T-helper 9 cell (primary cell): ENCODE measurements at places on chromosomes 3 and 15.

- DNase-seq: no peak
Measured at GRCh38 chr3:30775040-30775439, 119.4 kb downstream of the GADL1 start.

- DNase-seq: no peak
Measured at GRCh38 chr15:74664028-74664616, 31.7 kb downstream of the EDC3 start.

GRCh38 chr3:70108072-70108471, 108.5 kb downstream of the SAMMSON start:
- DNase-seq: no peak

DNA sequence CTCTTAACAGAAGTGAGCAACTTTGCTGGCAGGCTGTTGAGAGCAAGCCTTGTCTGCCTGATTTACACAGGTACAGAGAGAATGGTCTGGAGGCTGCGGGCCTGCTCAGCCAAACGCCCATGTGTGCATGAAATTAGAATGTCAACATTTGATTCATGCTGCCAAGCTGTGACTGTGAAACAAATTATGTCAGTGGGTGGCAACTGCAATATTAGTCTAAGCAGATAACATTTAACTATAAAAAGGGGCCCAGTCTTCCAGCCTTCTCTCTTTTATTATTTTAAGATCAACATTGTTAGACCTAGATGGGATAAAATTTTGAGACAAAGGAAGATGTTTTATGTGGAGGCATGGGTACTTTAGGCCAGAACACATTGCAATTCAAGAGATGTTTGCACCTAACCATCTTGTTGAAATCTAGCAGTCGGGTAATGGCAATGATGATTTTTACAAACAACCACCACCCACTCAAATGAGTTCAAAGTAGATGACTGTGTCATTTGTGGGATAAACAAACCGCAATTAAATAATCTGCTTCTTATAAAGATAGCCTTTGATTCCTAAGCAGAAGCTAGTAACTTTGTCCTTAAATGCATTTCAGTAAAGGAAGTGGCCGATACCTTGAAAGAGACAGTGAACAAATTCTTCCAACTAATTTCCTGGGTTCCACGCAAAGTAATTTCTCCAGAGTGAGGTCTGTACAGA, 70.2 kb downstream of the FOXB1 start:
- no peak for DNase-seq

- no peak for DNase-seq
Measured at GRCh38 chr3:46116996-46117395, 89.7 kb upstream of the XCR1 start.

DNA sequence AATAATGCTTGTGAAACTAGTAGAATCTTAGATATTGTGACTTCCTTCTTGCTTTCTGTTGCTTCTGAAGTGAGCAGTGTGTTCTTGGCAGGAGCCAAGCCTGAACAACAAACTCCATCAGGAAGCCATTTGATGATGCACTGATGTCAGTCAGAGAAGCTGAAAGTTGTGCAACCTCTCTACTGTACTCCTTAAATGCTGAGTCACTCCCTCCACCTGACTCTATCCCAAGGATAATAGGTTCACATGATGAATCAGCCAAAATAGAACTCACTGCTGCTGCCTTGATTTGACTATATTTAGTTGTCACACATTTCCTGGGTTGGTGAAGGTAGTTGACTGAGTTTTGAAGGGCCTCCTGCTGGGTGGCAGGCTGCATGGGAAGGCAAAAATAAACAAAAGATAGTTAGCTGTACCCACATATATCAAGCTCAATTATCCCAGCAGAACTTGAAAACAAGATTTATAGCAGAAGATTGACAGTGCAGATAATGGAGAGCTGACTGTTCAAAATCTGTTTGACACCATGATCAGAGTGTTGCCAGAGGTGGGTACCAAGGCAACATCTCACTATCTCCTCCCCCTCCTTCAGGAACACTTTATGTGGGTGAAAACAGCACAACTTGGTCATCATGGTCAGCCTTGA, 328.4 kb upstream of the DPH6 start:
- DNase-seq: no peak

DNA sequence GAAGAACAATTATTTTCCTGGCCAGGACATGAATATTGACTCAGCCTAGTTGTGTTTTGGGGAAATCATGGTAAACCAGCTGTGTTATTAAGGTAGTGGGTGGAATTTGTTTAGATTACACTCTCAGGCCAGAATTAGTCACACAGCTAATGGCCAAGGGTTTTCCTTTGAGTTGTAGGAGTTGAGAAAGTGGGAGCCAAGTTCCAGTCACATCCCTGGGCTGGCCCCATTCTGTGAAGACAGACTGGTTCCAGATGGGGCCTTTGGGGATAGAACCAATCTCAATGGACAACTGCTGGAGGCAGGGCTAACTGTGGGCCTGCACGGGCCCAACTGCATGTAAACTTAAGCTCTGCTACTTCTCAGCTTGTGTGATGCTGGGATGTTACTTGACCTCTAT, 1.4 kb upstream of the RASL12 start:
- no peak for DNase-seq

GRCh38 chr15:92020804-92021203, 167.3 kb downstream of the SLCO3A1 start:
- no peak for DNase-seq

DNA sequence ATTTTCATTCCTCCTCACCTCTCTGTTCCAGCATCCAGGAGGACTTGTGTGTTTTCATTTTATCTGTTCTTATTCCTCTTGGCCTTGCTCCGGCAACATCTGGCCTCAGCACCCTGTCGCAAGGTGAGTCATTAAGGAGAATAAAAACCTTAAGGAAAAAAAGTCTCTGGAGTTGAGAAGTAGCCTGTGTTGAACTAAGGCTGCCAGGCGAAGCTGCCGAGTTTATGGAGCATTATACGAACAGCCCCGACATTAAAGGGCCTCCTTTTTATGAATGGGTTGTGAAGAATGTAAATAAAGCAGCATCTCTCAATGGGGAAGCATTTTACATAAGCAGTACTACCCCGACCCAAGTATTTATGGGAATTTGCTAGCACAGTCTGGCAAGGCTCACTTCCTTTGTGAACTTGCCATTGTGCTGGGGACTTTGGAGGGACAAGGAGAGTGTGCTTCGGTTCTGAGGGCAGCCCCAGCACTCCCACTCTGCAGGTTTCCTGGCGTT, 4.7 kb downstream of the BAHD1 start:
- DNase-seq: no peak

- DNase-seq: no peak
Measured at GRCh38 chr3:27669591-27669990, 52.5 kb downstream of the EOMES start.

GRCh38 chr3:71977525-71977924, 192.6 kb upstream of the PROK2 start:
- DNase-seq: no peak

GRCh38 chr3:38165722-38166387, 518 bp downstream of the OXSR1 start:
- no peak for DNase-seq

- DNase-seq: peak; percentile 52
Measured at GRCh38 chr15:74768771-74769342, 13.0 kb upstream of the CSK start.

DNA sequence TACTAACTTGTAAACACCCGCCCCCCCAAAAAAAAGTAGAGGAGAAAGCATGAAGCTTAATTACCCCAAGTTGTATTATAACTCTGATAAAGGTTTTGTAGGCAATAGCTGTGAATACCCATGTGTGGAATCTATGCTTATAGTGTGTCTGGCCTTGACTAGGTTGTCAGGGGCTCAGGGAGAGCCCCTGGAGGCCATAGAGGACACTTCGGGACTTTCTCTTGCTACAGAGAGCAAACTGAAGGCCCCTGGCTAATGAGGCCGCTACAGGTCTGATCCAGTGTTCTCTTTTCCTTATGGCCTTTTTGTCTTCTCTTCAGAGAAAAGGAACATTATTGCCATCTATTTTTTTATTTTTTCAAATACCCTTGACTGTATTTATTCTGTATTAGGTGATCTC, 19.1 kb upstream of the SCAANT1 start:
- DNase-seq: no peak

GRCh38 chr3:29178809-29179793, 101.8 kb upstream of the RBMS3 start:
- no peak for DNase-seq

GRCh38 chr15:38702178-38702912, 137.7 kb upstream of the RASGRP1 start:
- DNase-seq: no peak
